Fibroblast of skin of back (primary cell): ENCODE measurements at places on chromosomes 5 and 9.

GRCh38 chr5:54551926-54552325 is 34.4 kb downstream of the SNX18 start:
- DNase-seq = no peak

DNA sequence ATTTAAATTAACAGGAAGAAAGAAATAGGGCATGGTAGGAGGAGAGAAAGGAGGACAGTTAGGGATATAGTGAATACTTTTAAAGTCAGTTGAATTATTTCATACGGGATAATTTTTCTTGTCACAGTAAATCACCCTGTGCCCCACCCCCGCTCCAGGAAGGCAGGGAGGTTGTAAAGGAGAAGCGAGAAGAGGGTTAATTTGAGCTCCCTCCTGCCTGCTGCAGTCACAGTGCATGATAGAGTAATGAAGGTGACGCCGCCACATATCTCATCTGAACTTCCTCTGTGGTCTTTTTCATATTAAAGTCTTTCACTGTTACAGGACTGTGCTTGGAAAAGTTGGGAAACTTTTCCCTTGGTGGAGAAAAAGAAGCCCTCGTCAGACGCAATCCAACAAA is 896 bp upstream of the PCSK5 start:
- no peak for DNase-seq

- no peak for DNase-seq
Observed at GRCh38 chr5:143037071-143037470, 266.9 kb downstream of the ARHGAP26 start.

- no peak for DNase-seq
Observed at GRCh38 chr5:30937070-30937469, 256.4 kb upstream of the CDH6 start.

- DNase-seq = no peak
Observed at GRCh38 chr9:130254747-130255630, 10.6 kb upstream of the HMCN2 start.

- DNase-seq = no peak
Observed at GRCh38 chr5:129508606-129509005, 48.5 kb downstream of the ADAMTS19 start.

DNA sequence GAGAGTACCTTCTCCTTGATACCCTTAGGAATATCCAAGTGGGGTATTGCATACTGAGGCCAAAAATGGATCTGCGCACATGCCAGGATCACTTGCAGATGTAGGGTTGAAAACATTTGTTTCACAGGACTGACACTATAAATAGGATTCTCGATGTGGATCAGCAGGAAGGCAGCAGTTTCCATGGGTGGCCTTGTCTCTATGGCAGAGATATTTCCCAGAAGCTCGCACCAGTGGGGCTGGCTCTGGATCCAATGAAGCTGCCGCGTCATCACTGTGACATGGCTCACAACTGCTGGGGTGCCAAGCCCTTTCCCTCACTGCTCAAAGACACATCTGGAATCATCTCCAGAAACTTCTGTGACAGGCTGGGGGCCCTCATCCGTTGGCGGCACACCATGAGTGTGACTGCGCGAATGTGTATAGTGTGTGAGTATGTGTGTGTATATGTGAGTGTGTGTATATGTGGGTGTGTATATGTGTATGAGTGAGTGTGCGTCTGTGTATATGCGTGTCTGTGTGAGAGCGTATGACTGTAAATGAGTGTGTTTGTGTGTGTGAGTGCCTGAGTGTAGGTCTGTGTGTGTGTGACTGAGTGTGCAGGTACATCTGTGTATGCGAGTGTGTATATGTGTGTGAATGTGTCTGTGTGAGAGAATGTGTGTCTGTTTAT is 182.5 kb downstream of the GAS1 start:
- peak; percentile 46 for DNase-seq

GRCh38 chr5:153489611-153490010 is 859 bp upstream of the GRIA1 start:
- DNase-seq = peak; percentile 38

- DNase-seq = no peak
Observed at GRCh38 chr5:57002959-57003485, 51.1 kb upstream of the MIER3 start.

- DNase-seq = no peak
Observed at GRCh38 chr5:84298628-84299027, 86.1 kb downstream of the EDIL3 start.

DNA sequence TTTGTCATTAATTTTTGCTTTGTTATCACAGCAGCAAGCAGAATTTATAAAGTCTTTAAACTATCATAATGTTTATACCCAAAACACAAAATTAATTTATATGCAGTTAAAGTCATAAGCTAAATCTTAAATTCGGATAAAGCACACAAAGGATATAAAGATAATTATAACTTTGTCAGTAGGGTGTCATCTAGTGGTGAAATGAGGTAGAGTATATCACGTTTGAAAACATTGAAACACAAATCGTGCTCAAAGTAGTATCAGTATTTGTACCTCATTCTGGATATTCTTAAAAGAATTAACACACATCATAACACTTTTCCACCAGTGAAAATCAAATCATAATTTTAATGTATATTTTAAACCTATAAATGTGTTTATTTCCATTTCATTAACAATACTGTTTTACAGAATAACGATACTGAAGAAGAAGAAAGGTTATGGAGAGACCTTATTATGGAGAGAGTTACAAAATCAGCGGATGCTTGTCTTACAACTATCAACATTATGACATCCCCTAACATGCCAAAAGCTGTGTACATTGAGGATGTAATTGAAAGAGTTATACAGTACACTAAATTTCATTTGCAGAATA is 129.5 kb downstream of the NIPBL start:
- peak; percentile 27 for DNase-seq

DNA sequence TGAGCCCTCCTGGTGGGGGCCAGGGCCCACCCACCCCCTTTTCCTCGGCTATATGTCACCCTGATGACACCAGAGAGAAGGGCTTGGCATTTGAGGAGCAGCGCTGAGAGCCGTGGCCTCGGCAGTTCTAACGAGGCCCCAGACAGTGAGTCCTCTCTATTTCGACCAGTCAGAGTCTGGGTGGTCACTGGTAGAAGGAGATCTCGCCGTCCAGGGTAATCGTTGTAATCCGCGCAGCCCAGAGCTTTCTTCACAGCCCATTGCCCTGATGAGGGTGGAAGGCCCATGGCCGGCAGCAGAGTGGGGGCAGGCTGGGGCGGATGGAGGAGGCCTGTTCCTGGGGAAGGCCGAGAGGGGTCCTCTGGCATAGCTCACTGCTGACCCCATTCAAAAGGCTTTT is 70.2 kb downstream of the PSMB7 start:
- DNase-seq = no peak

DNA sequence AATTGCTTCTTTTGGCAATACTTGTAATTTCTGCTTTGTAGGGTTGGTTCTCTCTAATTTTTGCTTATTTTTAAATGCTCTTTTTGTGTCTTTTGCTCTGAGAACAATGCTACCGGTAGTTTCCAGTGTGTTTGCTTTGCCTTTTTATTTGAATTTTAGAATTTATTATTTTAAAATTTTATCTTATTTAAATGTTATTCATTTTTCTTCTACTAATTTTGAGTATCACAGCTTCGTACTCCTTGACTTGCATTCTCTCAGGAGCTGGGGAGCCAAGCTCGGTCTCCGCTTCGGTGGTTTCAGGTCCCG is 45.9 kb downstream of the ANXA2R start:
- DNase-seq = no peak

DNA sequence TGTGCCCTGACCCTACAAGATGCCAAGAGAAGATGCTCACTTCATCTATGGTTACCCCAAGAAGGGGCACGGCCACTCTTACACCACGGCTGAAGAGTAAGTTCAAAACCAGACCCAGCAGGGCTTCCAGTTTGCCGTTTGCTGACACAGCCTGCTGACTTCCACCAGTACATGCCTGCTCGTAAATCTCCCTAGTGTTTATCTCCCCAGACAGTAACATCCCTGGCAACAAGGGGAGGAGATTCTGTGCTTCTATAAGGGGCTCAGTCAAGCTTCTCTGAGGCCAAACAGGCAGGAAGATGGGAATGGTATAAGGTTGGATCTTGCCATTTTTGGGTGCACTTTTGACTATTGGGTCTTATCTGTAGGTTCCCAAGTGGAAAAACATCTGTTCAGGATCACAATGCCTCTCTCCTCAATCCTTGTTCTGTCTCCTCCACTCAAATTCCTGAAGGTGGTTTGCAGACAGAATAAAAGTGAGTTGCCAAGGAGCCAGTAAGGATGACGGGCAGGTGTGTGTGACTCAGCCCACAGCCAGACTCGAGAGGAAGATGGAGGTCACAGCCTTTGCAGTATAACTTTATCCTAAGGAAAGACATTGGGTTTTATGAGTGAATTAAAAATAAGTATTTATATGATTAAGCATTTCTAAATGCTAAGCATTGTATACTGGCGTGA is 1.9 kb downstream of the MLANA start:
- DNase-seq = no peak

GRCh38 chr5:37720550-37720952 is 119.3 kb downstream of the GDNF start:
- no peak for DNase-seq

GRCh38 chr5:94620256-94620655 is 1.8 kb downstream of the SLF1 start:
- DNase-seq = no peak

GRCh38 chr5:96952118-96952750 is 16.4 kb downstream of the LNPEP start:
- DNase-seq = no peak

DNA sequence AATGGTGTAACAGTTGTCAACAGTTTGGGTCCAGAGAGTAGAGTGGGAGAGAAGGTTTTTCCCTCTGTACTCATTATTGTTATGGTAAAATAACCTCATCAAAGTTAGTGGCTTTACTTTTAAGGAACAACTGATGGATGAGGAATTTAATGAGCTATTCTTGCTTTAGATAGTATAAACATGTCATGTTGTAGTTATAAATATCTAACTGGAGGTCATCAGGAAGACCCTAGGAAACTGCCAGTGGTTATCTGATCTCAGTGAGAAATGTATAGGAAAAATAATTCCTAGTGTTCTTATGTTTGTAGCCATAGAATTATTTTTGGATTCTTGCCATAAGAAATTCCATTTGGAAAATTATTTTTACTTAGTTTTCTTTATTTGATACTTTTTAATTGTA is 4.1 kb downstream of the ERCC6L2 start:
- DNase-seq = no peak

GRCh38 chr9:108844391-108844790 is 11.4 kb downstream of the ACTL7B start:
- DNase-seq = no peak

DNA sequence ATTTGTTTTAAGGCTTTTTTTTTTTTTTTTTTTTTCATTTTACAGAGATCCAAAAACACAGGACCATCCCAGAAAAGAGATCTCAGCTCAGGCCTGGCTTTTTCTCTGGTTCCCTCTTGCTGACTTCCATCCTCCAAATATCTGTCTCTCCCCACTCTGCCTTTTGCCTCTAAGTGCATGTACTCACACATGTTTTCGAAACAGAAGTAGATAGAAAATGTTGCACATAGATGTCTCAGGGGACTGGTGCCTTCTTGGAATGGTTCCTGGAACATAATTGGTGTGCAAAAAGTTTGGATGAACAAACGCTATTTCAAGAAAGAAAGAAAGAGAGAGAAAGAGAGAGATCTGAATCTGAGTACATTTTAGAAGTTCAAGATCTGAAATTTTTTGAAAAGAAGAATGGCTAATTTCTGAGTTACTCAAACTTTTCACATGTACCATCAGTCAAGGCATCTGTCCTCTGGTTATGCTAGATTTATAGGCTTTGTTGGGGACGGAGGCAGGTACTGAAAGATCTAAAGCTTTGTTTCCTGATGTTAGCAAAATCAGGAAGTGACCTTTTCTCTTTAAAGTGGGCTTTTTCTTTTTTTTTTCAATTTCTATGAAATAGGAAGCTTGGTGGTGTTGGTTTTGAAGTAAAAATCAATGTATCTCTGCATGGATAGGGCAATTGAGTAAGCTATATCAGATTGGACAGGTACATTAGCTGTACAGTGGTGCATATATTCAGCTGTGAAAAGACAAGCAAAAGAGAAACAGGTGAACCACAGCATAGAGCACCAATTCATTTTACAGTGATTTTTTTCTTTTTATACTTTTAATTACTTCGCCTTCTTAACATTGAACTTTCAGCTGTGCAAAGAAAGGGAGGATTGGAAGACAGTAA is 8.5 kb upstream of the TNFSF8 start:
- peak; percentile 22 for DNase-seq

DNA sequence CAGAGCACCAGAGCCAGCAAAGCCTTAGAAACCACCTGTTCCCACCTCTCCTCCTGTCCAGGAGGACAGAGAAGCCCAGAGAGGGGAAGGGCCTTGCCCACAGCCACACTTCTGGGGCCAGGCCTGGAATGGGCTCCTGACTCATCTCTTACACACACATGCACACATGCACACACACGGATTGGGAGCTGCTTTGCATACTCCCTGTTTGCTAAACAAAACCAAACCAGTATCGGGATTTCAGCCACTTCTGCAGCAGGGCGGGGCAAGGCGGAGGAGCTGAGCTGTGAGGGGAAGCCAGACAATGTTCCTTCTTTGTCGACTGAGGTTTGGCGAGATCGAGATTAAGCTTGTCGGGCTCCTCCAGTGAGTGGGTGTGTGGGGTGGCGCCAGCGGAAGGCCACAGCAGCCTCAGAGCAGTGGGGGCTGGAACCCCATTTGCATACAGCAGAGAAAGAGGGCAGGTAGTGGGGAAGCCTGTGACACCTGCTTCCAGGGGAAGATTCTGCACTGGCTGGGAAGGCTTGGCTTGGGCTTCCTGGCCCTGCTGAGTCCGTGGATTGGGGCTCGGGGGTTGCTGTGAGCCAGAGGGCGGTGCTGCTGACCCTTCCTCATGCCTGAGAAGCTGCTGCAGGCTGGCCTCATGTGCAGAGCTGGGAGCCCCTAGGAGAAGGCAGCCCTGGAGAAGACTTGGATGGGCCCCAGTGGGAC is 16.1 kb downstream of the GFI1B start:
- peak; percentile 11 for DNase-seq

DNA sequence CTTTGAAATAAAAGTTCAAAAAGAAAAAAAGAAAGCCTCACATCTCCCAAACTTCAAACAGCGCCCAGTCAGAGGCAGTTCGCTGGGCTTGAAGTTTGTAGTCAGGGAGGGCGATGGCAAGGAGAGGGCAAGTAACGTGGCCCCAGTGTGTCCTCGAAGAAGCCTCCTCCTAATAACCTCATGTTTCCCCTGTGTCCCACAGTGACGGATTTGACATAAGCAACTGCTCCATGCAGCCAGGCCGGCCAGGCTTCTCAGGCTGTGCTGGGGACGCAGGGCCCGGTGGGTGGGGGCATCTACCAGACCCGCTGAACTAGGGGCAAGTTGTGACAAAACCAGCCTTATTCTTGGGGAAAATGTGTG is 172.2 kb downstream of the ERCC6L2 start:
- no peak for DNase-seq

DNA sequence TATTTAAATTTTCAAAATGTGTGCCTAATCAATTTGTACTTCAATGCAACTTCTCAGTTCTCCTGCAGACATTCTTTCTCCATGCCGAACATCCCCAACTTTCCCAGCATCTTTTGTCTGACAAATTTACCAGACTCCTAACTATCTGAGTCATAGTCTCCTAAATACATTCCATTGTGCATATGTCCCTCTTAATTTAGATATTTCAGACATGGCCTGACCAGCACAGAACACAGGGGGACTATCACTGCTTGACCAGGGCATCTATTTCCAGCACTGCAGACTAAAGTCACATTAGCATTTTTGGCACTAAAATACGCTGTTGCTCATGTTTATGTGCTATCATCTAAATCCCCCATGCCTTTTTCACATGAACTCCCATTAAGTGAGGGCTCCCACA is 71.9 kb downstream of the ITGA1 start:
- DNase-seq = peak; percentile 95
